Muscle of leg (tissue), 16 donors: ENCODE measurements at places on chromosomes 2 and 18. TPM values are rescaled to one million over a fixed set of nuclear protein-coding genes. Genes with fewer than 3 reads are reported as not detected.

Gene DYNC2LI1
- 22.3 TPM for total RNA-seq

Gene DNAJC5G
- not detected for total RNA-seq

Gene SPC25
- total RNA-seq = 5.3 TPM

Gene SULT1C4
- total RNA-seq = 13.3 TPM

Gene SCYGR2
- total RNA-seq = not detected

Gene DNER
- 1.9 TPM for total RNA-seq

Gene OTOS
- total RNA-seq = not detected

Gene MATN3
- total RNA-seq = 0.31 TPM

Gene GCG
- total RNA-seq = 16.6 TPM

Gene VWA3B
- total RNA-seq = 0.13 TPM

Gene ARHGAP28
- 26.1 TPM for total RNA-seq

Gene RAB27B
- total RNA-seq = 0.80 TPM

Gene LCLAT1
- 9.9 TPM for total RNA-seq

Gene TCF23
- total RNA-seq = 0.35 TPM

Gene CLEC4F
- total RNA-seq = 0.09 TPM

Gene LYG1
- total RNA-seq = 1.9 TPM

Gene SERPINB7
- total RNA-seq = not detected

Gene DSG2
- 2.3 TPM for total RNA-seq

Gene GPR35
- 1.1 TPM for total RNA-seq

Gene SCYGR5
- total RNA-seq = not detected

Gene CXCR2
- 0.04 TPM for total RNA-seq

Gene ARHGEF4
- 9.6 TPM for total RNA-seq

Gene SERPINB11
- not detected for total RNA-seq
